Activated T-helper 1 cell treated with anti-CD3 and anti-CD28 coated beads, Interleukin-2, amount 50 U/mL, for 16 hours (primary cell): ENCODE measurements at places on chromosomes 3 and 15.

DNA sequence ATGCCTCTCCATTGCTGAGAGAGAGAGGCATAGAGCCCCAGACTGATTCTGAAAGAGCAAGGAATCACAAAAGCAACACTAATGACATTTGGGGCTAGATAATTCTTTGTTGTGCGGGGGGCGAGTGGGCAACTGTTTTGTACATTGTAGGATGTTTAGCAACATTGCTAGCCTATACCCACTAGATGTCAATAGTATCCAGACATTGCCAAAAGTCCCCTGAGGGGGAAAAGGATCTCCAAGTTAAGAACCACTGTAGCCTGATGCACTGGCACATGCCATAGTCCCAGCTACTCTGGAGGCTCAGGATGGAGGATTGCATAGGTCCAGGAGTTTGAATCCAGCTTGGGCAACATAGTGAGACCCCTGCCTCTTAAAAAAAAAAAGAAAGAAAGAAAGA is 22.8 kb upstream of the GOLM2 start:
- no peak for DNase-seq

GRCh38 chr3:47469616-47470015 is 6.1 kb downstream of the SCAP start:
- DNase-seq = no peak

GRCh38 chr3:69540706-69541581 is 155.1 kb upstream of the FRMD4B start:
- DNase-seq = no peak

DNA sequence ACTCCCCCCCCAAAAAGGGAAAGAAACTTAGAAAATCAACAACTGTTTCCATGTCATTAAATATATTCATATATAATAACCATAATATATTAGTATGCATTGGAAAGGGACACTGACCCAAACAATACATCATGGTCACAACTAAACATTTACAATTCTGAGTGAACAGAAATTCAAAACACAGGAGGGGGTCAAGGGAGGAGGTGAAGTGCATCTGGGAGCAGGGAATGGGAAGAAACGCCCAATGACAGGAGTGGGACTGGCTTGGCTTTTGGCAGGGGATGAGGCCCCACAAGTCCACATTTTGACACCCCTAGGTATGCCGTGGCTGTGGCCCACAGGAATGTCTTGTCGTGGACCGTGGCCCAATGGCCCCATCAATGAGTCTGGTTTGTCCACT is 41.1 kb downstream of the FGD5 start:
- no peak for DNase-seq

GRCh38 chr3:7292362-7292761 is 431.4 kb downstream of the GRM7 start:
- DNase-seq = no peak
